ENCODE measurements at places on chromosomes 3 and 15.

GRCh38 chr15:39657668-39658067 lies 76.8 kb downstream of the THBS1 start:
- DNase-seq, result no peak

GRCh38 chr15:50018491-50018890 lies 100.5 kb downstream of the ATP8B4 start:
- DNase-seq, result no peak

DNA sequence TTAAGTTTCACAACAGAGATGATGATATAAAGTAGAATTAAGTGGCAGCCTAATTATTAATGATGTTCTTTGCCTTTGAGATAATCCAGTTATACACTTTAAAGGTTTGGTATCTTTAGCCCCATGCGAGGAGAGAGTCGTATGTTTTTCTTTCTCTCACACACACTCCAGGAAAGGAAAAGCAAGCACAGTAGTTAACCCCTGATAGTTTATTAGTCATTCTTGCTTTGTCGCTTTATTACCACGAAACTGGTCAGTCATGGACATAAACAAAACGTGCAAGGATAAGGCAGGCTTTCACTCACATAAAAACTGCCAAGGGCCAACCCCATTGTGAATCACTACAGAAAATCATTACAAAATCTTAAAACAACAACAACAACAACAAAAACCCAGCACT lies 866.9 kb downstream of the FHIT start:
- no peak for DNase-seq

GRCh38 chr3:105765308-105765639 lies 103.5 kb downstream of the CBLB start:
- no peak for DNase-seq

DNA sequence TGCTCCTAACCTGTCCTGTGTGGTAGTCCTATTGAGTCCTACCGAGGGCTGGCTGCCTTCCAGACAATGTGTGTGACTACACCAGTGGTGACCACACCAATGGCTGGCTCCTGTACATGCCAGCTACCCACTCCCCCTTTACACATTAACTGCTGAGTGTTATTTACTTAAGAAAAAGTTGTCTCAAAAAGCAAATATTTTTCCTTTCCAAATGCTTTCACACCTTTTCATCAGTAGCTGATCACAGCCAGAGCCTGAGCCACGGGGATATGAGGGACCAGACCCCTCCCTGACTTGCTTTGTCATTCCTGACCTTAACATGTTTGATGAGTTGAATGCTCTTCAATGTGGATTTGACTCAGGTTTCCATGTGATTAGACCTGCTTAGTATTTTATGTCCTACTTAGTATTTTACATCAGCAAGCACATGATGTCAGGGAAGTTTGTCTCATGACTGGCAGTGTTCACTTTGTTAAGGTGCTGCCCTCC lies 29.6 kb upstream of the GREM1 start:
- no peak for DNase-seq

- DNase-seq, result no peak
These were observed 6.5 kb upstream of the ETV5 start for GRCh38 chr3:186115239-186115996.

DNA sequence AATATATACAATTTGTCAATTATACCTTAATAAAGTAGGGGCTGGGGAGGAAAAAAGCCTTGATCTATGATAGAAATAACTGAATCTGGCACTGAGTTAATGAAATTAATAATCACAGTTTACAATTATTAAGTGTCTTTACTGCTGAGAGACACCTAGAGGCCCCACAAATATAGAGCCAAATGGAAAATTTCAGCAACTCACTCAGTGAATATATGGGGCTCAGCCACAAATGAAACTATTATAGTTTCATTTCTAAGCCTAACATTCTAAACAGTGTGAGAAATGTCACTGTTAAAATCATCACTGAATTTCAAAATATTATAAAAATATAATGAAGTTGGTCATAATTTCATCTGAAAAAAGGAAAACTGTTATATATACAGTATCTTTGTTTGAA lies 40.3 kb downstream of the GNB4 start:
- DNase-seq, result no peak

- no peak for DNase-seq
These were observed 279.0 kb upstream of the EPHA3 start for GRCh38 chr3:88828466-88828865.

DNA sequence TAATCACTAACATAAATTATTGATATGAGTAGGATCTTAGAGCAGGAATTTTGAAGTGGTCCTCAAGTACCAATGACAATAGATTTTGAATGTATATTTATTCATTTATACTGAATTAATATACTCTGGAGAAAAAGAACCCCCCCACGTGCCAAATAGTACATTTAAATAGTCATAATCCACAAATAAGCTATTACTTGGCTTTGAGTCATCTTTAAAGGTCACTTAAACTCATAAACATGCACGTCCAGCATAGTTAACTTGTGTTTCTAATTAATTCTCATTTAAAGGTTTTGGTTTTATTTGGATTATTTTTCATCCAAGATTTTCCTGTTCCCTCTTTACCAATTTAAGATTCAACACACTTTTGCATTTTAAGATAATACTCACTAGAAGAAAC lies 35.1 kb downstream of the FGF7 start:
- no peak for DNase-seq

GRCh38 chr3:97089621-97090020 lies 275.2 kb downstream of the EPHA6 start:
- DNase-seq, result no peak

GRCh38 chr3:136949708-136950107 lies 8.1 kb upstream of the IL20RB start:
- no peak for DNase-seq

DNA sequence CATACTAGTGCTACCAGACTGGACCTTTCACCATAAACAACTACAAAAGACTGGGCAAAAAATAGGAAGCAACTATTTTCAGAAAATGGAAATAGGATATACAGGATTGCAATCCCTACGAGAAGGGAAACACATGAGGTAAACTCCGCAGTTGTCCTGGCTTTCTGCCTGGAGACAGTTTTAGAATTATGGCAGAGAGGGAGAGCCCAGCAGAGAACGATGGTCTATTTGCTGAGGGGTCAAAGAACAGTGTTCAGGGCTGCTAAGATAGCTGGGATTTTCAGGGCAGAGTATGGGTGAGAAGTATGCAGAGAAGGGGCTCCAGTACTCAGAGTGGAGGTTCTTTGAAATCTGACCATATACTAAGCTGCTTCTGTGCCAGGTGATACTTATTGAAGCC lies 163.4 kb downstream of the CHDH start:
- no peak for DNase-seq

DNA sequence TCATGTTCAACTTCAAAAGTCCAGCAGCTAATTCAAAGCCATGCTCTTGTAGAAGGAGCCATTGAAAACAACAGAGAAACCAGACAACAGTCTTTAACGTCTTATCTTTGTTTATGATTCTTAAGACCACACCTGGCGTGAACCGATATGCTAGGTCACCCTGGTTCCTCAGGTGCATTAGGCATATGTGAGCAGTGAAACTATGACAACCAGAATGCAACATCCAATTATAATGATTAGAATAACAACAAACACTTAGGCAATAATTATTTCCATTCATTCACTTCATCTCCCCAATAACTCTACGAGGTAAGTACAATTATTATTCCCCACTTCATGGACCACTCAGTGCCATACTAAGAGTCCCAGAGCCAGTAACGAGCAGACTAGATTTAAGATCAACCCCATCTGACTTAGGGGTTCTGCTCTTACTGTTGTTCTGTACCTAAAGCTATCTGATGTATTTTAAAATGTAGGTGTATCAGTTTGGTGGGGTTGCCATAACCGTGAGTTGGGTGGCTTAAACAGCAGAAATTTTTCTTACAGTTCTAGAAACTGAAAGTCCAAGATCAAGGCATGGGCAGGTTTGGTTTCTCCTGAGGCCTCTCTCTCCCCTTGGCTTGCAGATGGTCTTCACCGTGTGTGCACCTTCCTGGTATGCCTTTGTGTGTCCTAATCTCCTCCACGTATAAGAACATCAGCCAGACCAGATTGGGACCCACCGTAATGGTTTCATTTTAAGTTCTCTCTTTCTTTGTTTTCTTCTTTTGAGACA lies 997.8 kb upstream of the CFAP20DC start:
- no peak for DNase-seq

GRCh38 chr15:70582143-70582945 lies 181.0 kb downstream of the UACA start:
- peak; percentile 44 for DNase-seq

Measured in aorta (tissue), 5 donors.